Sigmoid colon (tissue), 7 donors: ENCODE measurements at places on chromosomes 3 and 15. TPM values are rescaled to one million over a fixed set of nuclear protein-coding genes. Genes with fewer than 3 reads are reported as not detected.
A peak's percentile ranks its signal among the peaks of the same experiment; 100 is the strongest.

The CCDC39 gene
- not detected for polyA plus RNA-seq

- no peaks in the 10 kb centered on the region for H3K27me3 ChIP-seq
- DNase-seq = peak; percentile 76
- H3K4me1 ChIP-seq = peaks cover 23% of the 10 kb centered on the region
- peak overlapping the region; percentile 95 for H3K27ac ChIP-seq
- H3K4me3 ChIP-seq = peak overlapping the region; percentile 73
- no peaks in the 10 kb centered on the region for H3K36me3 ChIP-seq
These were observed 112.1 kb upstream of the ICE2 start for GRCh38 chr15:60590935-60591495.

The PPP1R14D gene
- 211 TPM for polyA plus RNA-seq

- no peaks in the 10 kb centered on the region for H3K27me3 ChIP-seq
- H3K4me1 ChIP-seq = no peaks in the 10 kb centered on the region
- H3K36me3 ChIP-seq = no peaks in the 10 kb centered on the region
- H3K4me3 ChIP-seq = no peak overlapping the region
- no peak for DNase-seq
These were observed 4.1 kb upstream of the GCSAM start for GRCh38 chr3:112136959-112137693.

GRCh38 chr15:50929062-50929461 is 20.6 kb downstream of the AP4E1 start:
- no peak for DNase-seq
- no peak overlapping the region for H3K4me3 ChIP-seq
- no peaks in the 10 kb centered on the region for H3K4me1 ChIP-seq

The FOXL2 gene
- not detected for polyA plus RNA-seq

DNA sequence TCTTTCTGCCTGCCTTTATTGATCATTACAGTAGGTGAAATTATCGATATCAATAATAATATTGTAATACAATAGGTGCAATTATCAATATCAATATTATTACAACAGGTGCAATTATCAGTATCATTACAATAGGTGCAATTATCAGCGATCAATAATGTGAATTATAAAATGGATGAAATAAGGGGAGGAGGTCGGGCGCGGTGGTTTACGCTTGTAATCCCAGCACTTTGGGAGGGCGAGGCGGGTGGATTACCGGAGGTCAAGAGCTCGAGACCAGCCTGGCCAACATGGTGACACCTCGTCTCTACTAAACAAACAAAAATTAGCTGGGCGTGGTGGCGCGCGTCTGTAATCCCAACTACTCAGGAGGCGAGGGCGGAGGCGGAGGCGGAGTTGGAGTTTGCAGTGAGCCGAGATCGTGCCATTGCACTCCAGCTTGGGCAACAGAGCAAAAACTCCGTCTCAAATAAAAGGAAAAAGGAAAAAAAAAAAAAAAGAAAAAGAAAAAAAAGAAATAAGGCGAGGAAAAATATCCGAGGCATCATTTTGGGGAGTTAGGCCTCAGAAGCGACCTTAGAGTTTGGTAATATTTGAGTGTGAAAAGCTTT is 611 bp upstream of the BNIP2 start:
- DNase-seq = peak; percentile 95
- peak overlapping the region; percentile 96 for H3K27ac ChIP-seq
- no peaks in the 10 kb centered on the region for H3K27me3 ChIP-seq
- H3K4me1 ChIP-seq = no peaks in the 10 kb centered on the region

The CLSTN2 gene
- 0.60 TPM for polyA plus RNA-seq

The DUOXA2 gene
- not detected for polyA plus RNA-seq

The ECT2 gene
- polyA plus RNA-seq = 15.5 TPM

The RBP2 gene
- polyA plus RNA-seq = 6.0 TPM

- H3K4me1 ChIP-seq = peaks cover 16% of the 10 kb centered on the region
- H3K27ac ChIP-seq = peak overlapping the region; percentile 73
- H3K36me3 ChIP-seq = no peaks in the 10 kb centered on the region
- no peak for DNase-seq
- no peaks in the 10 kb centered on the region for H3K27me3 ChIP-seq
These were observed 8.0 kb downstream of the MAP2K5 start for GRCh38 chr15:67550522-67550921.

DNA sequence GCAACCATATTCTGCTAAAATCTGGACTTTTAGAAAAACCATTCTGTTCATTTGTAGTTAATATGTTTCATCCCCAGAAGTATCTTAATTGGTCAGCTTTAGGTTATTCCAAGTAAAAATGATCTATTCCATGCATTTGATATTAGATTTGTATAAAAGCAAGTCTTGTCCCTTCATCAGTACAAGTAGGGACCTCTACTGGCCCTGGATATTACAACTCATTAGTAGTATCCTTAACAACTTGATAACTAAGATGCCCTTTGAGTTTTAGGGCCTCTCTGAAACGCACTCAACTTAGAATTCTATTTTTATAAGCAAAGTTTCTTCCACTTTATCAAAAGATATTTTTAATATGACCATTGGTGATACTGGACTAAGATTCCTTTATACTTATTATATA is 25.3 kb upstream of the SELENOT start:
- no peaks in the 10 kb centered on the region for H3K27me3 ChIP-seq
- no peak overlapping the region for H3K4me3 ChIP-seq
- no peak overlapping the region for H3K27ac ChIP-seq
- H3K4me1 ChIP-seq = no peaks in the 10 kb centered on the region

DNA sequence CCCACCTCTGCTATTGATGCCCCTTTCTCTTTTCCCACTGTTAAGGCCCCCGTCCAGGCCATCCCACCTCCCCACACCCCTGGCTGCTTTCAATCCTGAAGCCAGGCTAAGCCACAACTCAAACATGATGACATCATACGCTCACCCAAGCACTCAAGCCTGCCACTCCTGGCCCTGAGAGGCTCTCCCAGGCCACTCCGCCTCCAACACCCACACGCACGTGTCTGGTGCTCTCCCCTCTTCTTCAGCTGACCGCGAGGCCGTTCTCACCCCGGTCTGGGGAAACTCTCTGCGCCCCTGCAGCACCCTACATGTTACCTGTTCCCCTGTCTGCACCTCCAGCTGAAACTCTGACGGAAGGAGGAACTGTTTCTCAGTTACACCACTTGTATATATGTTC is 6.2 kb downstream of the ZXDC start:
- peaks cover 76% of the 10 kb centered on the region for H3K36me3 ChIP-seq
- H3K4me1 ChIP-seq = no peaks in the 10 kb centered on the region
- no peak overlapping the region for H3K27ac ChIP-seq
- DNase-seq = peak; percentile 32

- DNase-seq = no peak
- H3K27ac ChIP-seq = no peak overlapping the region
- no peaks in the 10 kb centered on the region for H3K27me3 ChIP-seq
- H3K36me3 ChIP-seq = no peaks in the 10 kb centered on the region
These were observed 55.0 kb downstream of the TMEM44 start for GRCh38 chr3:194577986-194578905.

DNA sequence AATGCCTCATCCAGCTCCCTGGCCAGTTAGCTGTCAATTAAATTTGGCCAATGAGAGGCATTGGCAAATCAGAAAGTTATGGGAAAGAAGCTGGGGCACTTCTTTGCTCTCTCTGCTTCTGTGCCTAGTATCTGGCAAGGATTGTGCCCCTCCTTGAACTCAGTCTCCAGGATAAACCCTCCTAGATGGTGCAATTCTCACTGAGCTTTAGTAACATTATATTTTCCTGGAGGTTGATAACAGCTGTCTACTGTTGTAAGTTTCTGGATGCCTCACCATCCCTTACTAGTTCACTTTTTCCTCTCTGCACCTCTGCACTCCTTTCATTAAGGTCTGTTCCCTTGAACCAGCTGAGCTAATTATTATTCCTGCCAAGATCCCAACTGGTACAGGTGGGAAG is 329.5 kb downstream of the MFSD1 start:
- H3K4me1 ChIP-seq = no peaks in the 10 kb centered on the region
- no peaks in the 10 kb centered on the region for H3K27me3 ChIP-seq

The ZIC4 gene
- not detected for polyA plus RNA-seq

- no peaks in the 10 kb centered on the region for H3K27me3 ChIP-seq
- no peak overlapping the region for H3K4me3 ChIP-seq
- H3K36me3 ChIP-seq = no peaks in the 10 kb centered on the region
- H3K27ac ChIP-seq = no peak overlapping the region
These were observed 130.4 kb upstream of the SLC7A14 start for GRCh38 chr3:170716172-170716805.

GRCh38 chr15:47762621-47763020 is 45.3 kb downstream of the SEMA6D start:
- no peak overlapping the region for H3K27ac ChIP-seq
- no peaks in the 10 kb centered on the region for H3K27me3 ChIP-seq
- no peak overlapping the region for H3K4me3 ChIP-seq

GRCh38 chr3:170159459-170159858 is 22.1 kb downstream of the PHC3 start:
- H3K4me3 ChIP-seq = no peak overlapping the region
- peaks cover 39% of the 10 kb centered on the region for H3K36me3 ChIP-seq
- H3K4me1 ChIP-seq = peaks cover 40% of the 10 kb centered on the region
- peak overlapping the region; percentile 41 for H3K27ac ChIP-seq
- no peak for DNase-seq
- H3K27me3 ChIP-seq = no peaks in the 10 kb centered on the region

The SLC2A2 gene
- polyA plus RNA-seq = not detected
